GF-D8 (cell line): ENCODE measurements at places on chromosomes 11 and 22.

GRCh38 chr11:79437278-79437980 lies 3.4 kb downstream of the TENM4 start:
- DNase-seq, result no peak

DNA sequence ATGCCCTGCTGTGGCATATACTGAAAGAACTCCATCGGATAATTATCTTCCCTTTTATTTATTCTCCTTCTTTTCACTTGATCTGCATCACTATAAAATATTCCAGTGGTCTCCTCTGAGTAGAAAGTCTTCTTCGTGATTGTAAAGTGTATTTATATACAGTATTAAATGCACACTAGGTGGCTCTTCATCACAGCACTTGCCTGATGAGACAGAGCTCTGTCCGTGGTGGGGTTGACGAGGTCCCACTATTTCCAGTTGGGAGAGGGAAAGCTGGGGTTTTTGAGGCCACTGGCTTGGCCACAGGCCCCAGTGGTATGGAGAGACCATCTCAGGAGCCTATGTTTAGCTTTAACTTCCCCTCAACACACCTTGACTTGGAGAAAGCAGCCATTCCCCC lies 31.6 kb upstream of the ZBTB16 start:
- no peak for DNase-seq

DNA sequence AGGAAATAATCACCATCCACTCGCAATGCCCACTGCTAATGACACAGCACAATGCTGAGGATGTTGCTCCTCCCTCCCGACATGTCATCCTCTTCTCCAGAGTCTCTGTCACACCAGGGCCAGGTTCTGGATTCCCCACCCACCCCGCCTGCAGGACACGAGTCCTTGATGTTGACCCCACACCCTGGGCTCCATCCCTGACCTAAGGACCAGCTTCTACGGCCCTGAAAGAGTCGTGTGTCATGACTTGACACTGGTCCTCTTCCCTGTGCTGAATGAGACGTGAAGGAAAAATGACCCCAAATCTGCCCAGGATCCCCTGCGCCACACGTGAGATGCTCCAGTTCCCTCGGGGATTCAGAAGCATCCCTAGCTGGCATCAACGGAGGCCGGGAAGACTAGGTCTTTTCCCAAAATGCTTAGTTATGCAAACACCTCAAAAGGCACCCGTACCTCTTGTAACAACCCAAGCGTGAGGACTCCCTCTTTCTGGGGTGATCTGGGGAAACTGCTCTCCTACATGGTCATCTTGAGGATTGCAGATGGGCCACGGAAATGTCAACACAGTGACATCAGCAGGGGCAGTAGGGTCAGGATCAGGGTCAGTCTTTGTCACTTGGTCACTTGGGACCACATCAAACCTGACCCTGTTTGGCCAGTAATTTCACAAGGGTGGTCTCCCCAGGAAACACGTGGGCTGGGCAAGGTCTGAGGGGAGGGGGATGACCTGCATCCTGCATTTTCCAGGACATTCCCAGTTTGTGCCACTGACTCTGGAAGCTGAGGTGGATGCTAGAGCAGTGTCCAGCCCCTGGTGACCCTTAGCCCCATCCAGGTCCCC lies 42.0 kb downstream of the IGLL5 start:
- DNase-seq, result no peak

- DNase-seq, result no peak
These were observed 14.2 kb downstream of the SAAL1 start for GRCh38 chr11:18091731-18092130.

- DNase-seq, result no peak
These were observed 12.6 kb upstream of the WDR74 start for GRCh38 chr11:62851807-62852522.

DNA sequence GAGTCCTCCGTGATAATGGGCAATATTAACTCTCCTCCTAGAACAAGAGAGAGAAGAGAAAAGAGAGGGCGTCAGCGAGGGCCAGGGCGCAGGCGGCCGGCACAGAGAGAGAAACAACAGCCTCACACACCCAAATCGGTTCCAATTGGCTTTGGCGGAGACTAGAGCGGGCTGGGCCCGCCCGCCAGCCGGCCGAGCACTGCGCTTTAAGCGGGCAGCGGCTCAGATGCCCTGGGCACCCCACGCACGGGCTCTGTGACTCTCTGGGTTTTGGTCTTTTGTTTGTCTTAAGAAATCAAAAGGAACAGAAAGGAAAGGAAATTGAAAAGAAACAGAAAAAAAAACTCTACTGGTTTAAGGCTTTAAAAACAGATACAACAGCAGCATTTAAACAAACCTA lies 17.0 kb downstream of the SLC22A12 start:
- no peak for DNase-seq

GRCh38 chr11:120404495-120404894 lies 68.3 kb downstream of the ARHGEF12 start:
- DNase-seq, result no peak

- no peak for DNase-seq
These were observed 14.5 kb upstream of the GAB2 start for GRCh38 chr11:78432058-78432515.

- DNase-seq, result no peak
These were observed 484.6 kb downstream of the CNTN5 start for GRCh38 chr11:99505316-99505715.

DNA sequence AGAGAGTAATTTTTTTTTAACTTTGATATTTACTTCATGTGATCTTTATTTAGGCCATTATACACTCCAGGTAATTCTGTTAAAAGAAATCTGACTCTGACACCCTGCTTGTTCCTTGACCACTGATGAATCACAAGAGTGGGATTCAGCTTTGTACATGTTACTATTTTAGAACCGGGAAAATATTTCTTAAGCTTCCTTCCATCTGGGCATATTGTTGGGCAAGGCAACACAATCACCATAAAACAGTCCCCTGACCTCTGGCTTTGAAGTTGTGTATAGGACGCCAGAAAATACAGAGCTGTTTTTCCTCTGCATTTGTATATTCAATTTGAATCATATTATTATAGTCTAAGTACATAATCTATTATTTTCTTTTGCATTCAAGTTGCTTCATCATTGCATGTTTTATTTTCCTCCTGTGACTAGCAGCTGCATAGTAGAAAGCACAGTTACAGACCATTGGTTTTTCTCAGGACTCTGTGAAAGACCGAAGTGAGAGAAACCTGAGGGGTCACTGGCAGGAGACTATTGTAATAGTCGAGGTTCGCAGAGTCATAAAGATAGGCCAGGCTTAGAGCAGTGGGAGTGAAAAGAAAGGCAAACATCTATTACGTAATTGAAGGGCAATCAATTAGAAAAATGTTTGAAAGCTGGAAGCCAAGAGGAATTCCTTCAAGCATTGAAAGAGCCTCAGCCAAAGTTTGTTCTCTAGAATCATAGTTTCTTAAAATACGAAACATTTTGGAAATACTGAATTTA lies 51.8 kb upstream of the SLC36A4 start:
- DNase-seq, result no peak

GRCh38 chr11:122633219-122633829 lies 22.2 kb upstream of the UBASH3B start:
- DNase-seq, result peak; percentile 91

GRCh38 chr11:44028401-44028800 lies 19.4 kb upstream of the ACCSL start:
- DNase-seq, result no peak

DNA sequence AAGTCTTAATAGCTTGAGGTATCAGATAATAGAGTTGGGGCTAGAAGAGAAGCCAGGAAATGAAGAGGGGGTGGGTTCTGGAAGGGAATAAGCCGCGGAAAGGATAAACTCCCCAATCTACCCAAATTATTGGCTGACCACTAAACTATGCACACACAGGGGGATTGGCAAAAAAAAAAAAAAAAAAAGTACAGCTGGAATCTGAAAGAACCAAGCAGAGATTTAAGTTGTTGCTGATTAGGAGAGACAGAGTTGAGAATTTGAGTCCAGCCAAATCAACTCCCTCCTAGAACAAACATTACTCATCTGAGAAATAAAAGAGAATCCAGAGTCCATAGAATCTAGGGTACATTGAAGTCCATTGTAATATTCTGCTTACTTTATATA lies 134.9 kb downstream of the CCDC81 start:
- no peak for DNase-seq

GRCh38 chr22:31088233-31088986 lies 7.3 kb downstream of the SMTN start:
- no peak for DNase-seq

- no peak for DNase-seq
These were observed 78.3 kb downstream of the MICAL2 start for GRCh38 chr11:12188548-12189317.

GRCh38 chr22:30267382-30268302 lies 991 bp upstream of the OSM start:
- peak; percentile 66 for DNase-seq

- no peak for DNase-seq
These were observed 62.6 kb upstream of the PHF21B start for GRCh38 chr22:45072322-45072903.

- DNase-seq, result no peak
These were observed 27.0 kb upstream of the CCDC89 start for GRCh38 chr11:85712953-85713352.

DNA sequence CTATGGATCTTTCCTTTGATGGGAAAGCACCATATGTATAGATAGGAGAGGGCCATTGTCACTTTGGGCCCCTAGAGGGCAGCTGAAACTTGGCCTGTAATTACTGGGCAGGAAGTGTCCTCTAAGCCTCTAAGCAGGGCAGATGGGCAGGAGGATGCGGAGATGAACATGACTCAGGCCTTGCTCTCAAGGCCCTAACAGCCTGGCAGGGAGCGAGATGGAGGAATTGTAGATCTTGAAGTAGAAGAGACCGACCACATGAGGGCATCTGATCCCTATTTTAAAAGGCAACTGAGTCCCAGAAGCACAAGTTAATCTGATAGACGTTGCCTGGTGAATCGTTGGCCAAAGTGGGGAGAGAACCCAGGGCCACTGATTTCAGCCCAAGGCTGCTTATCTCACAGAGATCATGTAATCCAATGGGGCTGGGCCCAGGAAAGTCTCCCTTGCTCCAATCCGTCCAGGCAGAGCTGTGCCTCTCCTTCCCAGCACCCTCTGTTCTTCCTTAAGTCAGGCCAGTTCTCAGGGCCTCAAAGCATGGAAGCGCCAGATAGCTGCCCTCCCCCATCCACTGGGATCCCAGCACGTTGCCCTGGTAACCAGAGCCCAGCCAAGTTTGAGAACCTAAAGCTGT lies 2.5 kb upstream of the SEPTIN3 start:
- peak; percentile 22 for DNase-seq

DNA sequence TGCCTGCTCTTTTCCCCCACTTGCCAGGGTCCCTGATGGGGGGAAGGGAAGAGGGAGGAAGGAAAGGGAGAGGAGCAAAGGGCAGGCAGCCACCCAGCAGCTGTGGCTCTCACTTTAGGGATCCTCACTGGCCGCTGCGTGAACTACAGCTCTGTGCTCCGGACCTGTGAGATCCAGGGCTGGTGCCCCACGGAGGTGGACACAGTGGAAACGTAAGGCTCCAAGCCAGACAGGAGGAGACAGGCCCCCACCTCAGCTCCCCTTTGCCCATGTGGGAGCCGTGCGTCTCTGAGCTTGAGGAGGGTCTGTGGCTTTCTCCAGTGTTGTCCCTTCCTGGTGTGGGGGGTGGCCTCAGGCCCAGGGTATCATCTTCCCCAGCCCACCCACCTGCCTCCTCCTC lies 9.9 kb downstream of the P2RX3 start:
- no peak for DNase-seq

- no peak for DNase-seq
These were observed 42.2 kb downstream of the AHNAK start for GRCh38 chr11:62504158-62504973.

- DNase-seq, result peak; percentile 1
These were observed 13.2 kb downstream of the EHF start for GRCh38 chr11:34633990-34634693.

GRCh38 chr11:30091737-30092136 lies 74.9 kb upstream of the KCNA4 start:
- no peak for DNase-seq

DNA sequence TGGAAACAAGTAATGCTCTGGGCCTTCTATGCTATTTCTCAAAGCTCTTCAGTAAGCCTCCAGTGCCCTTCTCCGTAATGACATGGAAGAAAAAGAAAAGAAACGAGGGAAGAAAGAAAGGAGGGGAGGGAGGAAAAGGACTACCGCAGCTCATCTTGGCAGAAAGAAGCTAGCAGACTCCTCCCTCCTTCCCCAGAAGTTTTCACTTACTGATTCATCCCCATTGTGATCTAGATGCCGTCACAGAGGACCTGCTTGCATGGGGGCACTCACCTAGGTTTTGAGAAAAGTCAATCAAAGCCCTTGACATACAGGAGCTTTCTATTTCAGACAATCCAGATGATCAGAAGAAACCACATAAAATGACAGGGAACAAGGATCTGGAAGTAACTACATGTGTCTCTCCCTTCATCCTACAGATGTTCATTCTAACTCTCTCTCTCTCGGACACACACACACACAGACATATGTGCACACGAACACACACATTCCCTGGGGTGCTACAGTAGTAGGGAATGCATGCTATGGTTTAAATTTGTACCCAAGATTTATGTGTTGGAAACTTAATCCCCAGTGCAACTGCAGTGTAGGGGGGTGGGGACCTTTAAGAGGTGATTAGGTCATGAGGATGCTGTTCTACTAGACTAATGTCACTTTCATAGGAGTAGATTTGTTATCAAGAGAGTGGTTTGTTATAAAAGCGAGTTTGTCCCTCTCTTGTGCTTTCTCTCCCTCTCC lies 37.6 kb upstream of the RCN1 start:
- DNase-seq, result no peak

GRCh38 chr11:9669954-9670353 lies 6.1 kb downstream of the SWAP70 start:
- DNase-seq, result no peak

GRCh38 chr11:17581036-17581731 lies 34.1 kb downstream of the OTOG start:
- DNase-seq, result no peak

DNA sequence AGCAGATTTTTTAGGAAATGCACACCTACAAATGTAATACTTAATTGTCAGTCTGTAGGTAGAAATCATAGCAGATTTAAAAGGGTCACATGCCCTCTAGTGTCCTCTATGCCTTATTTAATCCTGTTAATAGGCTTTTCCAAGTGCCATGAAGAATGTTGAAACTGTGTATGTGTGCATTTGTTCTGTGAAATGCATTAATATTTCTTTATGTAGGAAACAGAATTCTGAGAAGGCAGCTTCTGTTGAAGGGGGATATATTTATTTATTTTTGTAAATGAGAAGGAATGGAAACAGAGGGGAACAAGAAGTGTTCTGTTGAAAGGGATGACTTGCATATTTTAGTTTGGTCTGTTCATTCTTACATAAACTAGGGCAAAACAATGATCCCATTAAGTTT lies 51.0 kb downstream of the SVIP start:
- DNase-seq, result no peak

DNA sequence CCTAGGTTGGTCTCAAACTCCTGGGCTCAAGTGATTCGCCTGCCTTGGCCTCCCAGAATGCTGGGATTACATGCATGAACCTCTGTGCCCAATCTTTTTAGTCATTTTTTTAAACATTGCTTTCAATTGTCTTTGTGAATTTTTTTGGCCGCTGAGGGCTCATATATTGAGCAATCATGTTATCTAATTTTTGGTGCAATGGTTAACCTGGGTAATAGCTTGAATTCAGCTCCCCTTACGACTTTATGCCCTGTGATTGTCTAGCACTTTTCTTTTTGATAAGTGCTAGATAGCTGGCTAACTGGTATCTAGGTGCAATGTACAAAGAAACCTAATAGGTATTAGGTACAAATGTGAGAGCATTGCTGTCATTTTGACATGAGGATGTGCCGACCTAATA lies 35.3 kb upstream of the CAT start:
- no peak for DNase-seq

- DNase-seq, result no peak
These were observed 15.9 kb upstream of the PDE2A start for GRCh38 chr11:72690166-72690565.
